Activated CD8-positive, alpha-beta memory T cell treated with anti-CD3 and anti-CD28 coated beads, Interleukin-2, amount 10 ng/mL, durations not matched to agents 7 days and 5 days (primary cell): ENCODE measurements at places on chromosomes 5 and 9. TPM values are rescaled to one million over a fixed set of nuclear protein-coding genes. Genes with fewer than 3 reads are reported as not detected.

GRCh38 chr5:118967059-118967508, 21.3 kb downstream of the DTWD2 start:
- DNase-seq, result no peak
- no peak overlapping the region for H3K4me3 ChIP-seq

DNA sequence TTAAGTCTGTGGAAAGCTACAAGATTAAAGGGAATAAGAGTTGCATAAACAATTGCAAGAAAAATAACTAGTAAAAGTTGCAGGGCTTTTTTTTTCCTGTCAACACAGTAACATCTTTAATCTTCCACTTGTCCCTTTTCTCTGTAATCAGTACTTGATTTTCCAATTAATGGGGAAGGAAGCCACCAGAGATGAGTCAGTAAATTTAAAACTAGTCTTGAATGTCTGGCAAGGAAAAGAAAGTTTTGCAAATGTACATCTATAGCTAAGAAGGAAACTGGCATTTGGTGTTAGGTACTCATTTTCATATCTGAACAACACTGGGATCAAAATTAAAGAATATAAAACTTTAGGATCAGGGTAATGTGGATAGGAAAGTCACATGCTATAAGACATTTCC, 17.1 kb downstream of the DAP start:
- H3K4me3 ChIP-seq, result no peak overlapping the region
- no peaks in the 10 kb centered on the region for H3K27me3 ChIP-seq
- peaks cover 67% of the 10 kb centered on the region for H3K36me3 ChIP-seq
- no peaks in the 10 kb centered on the region for H3K4me1 ChIP-seq
- H3K27ac ChIP-seq, result no peak overlapping the region

DNA sequence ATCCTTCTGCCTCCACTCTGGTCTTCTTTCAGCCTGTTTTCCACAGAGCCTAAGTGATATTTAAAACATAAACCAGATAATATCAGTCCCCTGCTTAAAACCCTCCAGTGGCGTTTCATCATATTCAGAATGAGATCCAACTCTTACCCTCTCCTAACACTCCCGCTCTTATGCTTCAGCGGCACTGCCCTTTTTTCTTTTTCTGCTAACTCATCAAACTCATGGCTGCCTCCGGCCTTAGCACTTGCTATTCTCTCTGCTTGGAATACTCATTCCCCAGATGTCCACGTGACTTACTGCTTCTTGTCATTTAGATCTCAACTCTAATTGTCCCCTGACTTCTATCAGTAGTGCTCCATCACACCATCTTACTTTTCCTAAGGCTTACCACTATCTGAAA, 73.6 kb downstream of the PIP5K1B start:
- no peak overlapping the region for H3K27ac ChIP-seq
- H3K27me3 ChIP-seq, result peaks cover 4% of the 10 kb centered on the region
- H3K4me3 ChIP-seq, result no peak overlapping the region

- DNase-seq, result no peak
- H3K4me1 ChIP-seq, result no peaks in the 10 kb centered on the region
- H3K36me3 ChIP-seq, result no peaks in the 10 kb centered on the region
- H3K4me3 ChIP-seq, result no peak overlapping the region
Measured at GRCh38 chr5:174317256-174317894, 271.9 kb downstream of the NSG2 start.

DNA sequence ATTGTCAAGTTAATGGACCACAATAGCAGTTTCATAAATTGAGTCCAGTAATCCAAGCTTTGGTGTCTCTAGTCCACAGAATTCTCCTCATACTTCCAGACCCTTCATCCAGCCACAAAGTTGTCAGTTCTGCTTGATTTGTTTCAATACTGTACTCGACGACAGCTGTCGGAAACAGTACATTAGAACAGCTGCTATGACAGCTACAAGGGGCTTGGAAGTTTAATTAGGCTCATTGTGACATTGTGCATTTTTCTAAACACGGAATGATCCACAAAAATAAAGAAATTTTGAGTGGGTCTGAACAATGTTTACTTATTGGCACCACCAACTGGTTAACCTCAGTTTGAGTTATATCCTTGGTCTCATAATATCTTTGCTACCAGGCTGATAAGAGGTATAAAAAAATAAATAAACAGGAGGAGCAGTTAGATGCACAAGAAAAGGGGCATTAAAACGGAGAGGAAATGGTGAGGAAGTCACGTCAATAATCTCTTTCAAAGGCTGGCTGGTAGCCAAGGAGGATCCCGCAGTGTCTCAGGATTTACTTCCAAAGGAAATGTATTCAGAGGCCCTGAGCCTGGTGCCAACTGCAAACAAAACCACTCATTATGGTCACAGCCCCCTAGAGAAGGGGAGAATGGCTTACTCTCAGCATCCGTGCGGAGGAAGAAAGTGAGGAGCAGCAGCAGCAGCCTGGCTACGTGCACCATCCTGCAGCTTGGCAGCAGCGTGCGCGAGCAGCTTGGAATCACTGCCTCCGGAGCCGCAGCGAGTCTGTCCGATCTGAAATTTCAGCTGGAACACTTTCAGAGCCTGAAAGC, 933.8 kb upstream of the DMAC1 start:
- H3K4me3 ChIP-seq, result no peak overlapping the region
- no peak overlapping the region for H3K27ac ChIP-seq
- H3K27me3 ChIP-seq, result peaks cover 6% of the 10 kb centered on the region
- H3K4me1 ChIP-seq, result no peaks in the 10 kb centered on the region

- H3K27ac ChIP-seq, result no peak overlapping the region
- DNase-seq, result no peak
Measured at GRCh38 chr5:77277759-77278158, 67.3 kb downstream of the PDE8B start.

DNA sequence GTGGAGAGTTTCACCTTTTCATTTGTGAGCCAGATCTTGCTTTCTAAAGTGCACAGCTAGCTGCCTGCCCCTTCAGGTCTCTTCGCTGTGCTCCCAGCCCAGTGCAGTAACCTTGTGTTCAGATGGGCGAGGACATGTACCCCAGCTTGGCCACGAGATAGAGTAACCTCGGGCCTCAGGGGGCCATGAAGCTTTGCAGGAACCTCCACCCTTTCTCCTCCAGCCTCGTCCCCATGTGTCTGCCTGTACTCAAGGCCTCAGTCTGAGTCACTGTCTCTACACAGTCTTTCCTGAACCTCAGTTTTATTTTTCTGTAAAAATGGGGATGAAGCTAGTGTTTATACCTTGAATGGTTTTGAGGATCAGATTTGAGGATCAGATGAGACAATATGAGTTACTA, 37.9 kb downstream of the ERGIC1 start:
- no peak for DNase-seq
- no peaks in the 10 kb centered on the region for H3K27me3 ChIP-seq
- H3K36me3 ChIP-seq, result no peaks in the 10 kb centered on the region
- H3K4me3 ChIP-seq, result no peak overlapping the region
- no peak overlapping the region for H3K27ac ChIP-seq

- no peak for DNase-seq
- no peaks in the 10 kb centered on the region for H3K27me3 ChIP-seq
- peaks cover 6% of the 10 kb centered on the region for H3K4me1 ChIP-seq
- peak overlapping the region; percentile 53 for H3K27ac ChIP-seq
Measured at GRCh38 chr5:110727025-110727314, 499 bp upstream of the TMEM232 start.

- H3K4me3 ChIP-seq, result no peak overlapping the region
- no peaks in the 10 kb centered on the region for H3K36me3 ChIP-seq
- no peaks in the 10 kb centered on the region for H3K4me1 ChIP-seq
- H3K27ac ChIP-seq, result no peak overlapping the region
- DNase-seq, result no peak
- peaks cover 34% of the 10 kb centered on the region for H3K27me3 ChIP-seq
Measured at GRCh38 chr5:78536661-78537196, 111.8 kb downstream of the LHFPL2 start.

Gene LRRC70
- 0.42 TPM for total RNA-seq

Gene BTNL8
- total RNA-seq, result not detected
